T-cell (primary cell): ENCODE measurements at places on chromosomes 4 and X.

- H3K36me3 ChIP-seq, result no peaks in the 10 kb centered on the region
- DNase-seq, result no peak
- no peak overlapping the region for H3K27ac ChIP-seq
- H3K27me3 ChIP-seq, result no peaks in the 10 kb centered on the region
Measured at GRCh38 chr4:105158837-105159236, 12.2 kb downstream of the TET2 start.

DNA sequence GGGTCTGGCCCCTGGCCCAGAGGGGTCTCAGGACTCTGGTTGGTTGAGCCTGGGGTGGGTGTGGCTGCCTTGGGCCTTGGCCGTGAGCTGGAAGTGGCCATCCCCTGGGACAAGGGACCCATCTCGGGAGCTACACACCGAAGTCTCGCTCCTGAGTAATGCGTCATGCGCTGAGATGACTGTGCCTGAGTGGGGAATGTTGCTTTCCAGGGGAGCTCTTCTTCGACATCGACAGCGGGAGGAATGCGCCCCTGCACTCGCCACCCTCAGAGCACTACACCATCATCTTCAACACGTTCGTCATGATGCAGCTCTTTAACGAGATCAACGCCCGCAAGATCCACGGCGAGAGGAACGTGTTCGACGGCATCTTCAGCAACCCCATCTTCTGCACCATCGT lies 38.5 kb downstream of the CCNQ start:
- no peak overlapping the region for H3K4me3 ChIP-seq
- peaks cover 6% of the 10 kb centered on the region for H3K4me1 ChIP-seq
- no peak overlapping the region for H3K27ac ChIP-seq

DNA sequence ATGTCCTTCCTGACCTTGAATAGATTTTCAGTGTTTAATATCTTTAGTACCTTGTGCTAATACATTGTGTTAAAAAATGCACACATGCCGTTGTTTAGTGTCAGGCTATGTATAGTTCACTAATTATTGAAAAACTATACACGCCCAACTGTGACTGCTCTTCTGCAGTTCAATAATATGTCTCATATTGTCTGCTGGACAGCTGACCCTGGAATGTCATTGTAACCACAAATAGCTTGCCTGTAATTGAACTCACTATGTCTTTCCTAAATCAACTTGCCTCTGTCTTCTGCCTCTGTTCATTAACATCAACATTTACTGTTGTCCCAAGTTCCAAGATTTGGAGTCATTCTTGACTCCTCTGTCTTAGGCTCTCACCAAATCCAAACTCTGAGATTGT lies 114.5 kb downstream of the TMA16 start:
- H3K36me3 ChIP-seq, result no peaks in the 10 kb centered on the region
- no peaks in the 10 kb centered on the region for H3K4me1 ChIP-seq
- no peak for DNase-seq
- no peak overlapping the region for H3K4me3 ChIP-seq
- no peaks in the 10 kb centered on the region for H3K27me3 ChIP-seq

DNA sequence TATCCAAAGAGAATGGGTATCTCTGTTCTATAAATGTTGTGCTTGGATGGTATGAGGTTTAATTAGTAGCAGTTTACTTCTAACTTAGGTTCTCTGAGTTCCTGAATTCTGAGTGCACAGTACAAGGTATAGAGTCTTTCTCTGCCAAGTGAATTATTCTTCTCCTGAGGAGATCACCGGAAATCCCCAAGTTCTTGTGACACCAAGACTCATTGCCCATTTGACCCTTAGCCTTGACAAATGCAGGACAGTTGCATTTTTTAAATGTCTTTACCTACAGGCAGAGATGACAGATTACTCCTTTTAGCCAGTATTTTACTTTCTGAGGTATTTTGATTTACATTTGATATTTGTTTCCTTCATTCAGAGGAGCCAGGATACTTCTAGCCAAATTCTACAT lies 72.9 kb downstream of the MAOA start:
- H3K27ac ChIP-seq, result no peak overlapping the region
- no peak for DNase-seq
- no peak overlapping the region for H3K4me3 ChIP-seq
- H3K4me1 ChIP-seq, result no peaks in the 10 kb centered on the region
- no peaks in the 10 kb centered on the region for H3K36me3 ChIP-seq
- no peaks in the 10 kb centered on the region for H3K27me3 ChIP-seq

DNA sequence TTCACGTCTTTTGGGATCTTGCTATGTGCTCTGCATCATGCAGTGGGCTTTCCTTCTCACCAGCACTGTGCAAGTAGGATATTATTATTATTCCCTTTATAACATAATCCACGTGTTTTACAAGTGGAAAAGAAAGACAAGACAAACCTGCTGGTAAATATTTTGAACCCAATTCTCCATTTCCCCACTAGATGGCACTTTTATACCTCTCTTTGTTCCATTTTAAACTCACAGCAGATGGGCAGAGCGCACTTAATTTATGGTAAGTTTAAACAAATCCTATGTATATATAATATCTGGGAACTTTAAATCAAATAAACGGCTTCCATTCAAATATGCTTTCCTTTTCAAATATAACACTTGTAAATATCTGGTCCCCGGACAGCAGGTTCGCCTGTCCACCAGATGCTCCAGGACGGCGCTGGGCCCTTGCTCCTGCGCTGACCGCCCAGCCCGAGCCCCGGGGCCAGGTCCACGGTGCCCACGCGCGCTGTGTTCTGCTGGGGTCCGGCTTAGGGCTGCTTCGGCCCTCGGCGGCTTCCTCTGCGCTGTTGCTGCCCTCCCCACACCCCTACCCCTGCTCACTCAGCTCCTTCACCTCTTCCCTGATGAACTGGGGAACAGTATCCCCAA lies 31.1 kb downstream of the F11 start:
- H3K4me3 ChIP-seq, result no peak overlapping the region
- no peak for DNase-seq
- no peak overlapping the region for H3K27ac ChIP-seq
- H3K4me1 ChIP-seq, result no peaks in the 10 kb centered on the region

- DNase-seq, result no peak
- no peaks in the 10 kb centered on the region for H3K4me1 ChIP-seq
- H3K36me3 ChIP-seq, result no peaks in the 10 kb centered on the region
Measured at GRCh38 chrX:13298836-13299235, 21.0 kb downstream of the ATXN3L start.

- no peaks in the 10 kb centered on the region for H3K27me3 ChIP-seq
- H3K27ac ChIP-seq, result no peak overlapping the region
- H3K36me3 ChIP-seq, result no peaks in the 10 kb centered on the region
- no peaks in the 10 kb centered on the region for H3K4me1 ChIP-seq
- DNase-seq, result no peak
Measured at GRCh38 chr4:45580334-45580733, 543.5 kb downstream of the GABRG1 start.

GRCh38 chr4:73912191-73912590 lies 43.0 kb downstream of the CXCL1 start:
- no peak overlapping the region for H3K4me3 ChIP-seq
- no peak overlapping the region for H3K27ac ChIP-seq
- H3K27me3 ChIP-seq, result no peaks in the 10 kb centered on the region
- H3K36me3 ChIP-seq, result no peaks in the 10 kb centered on the region

- no peak overlapping the region for H3K4me3 ChIP-seq
Measured at GRCh38 chr4:20645236-20645635, 55.0 kb upstream of the PACRGL start.

GRCh38 chr4:2913168-2913567 lies 50.0 kb downstream of the NOP14 start:
- H3K27me3 ChIP-seq, result no peaks in the 10 kb centered on the region
- no peak for DNase-seq
- H3K4me1 ChIP-seq, result no peaks in the 10 kb centered on the region
- H3K4me3 ChIP-seq, result no peak overlapping the region
- peaks cover 67% of the 10 kb centered on the region for H3K36me3 ChIP-seq
